ENCODE measurements at places on chromosomes 7 and 10.

DNA sequence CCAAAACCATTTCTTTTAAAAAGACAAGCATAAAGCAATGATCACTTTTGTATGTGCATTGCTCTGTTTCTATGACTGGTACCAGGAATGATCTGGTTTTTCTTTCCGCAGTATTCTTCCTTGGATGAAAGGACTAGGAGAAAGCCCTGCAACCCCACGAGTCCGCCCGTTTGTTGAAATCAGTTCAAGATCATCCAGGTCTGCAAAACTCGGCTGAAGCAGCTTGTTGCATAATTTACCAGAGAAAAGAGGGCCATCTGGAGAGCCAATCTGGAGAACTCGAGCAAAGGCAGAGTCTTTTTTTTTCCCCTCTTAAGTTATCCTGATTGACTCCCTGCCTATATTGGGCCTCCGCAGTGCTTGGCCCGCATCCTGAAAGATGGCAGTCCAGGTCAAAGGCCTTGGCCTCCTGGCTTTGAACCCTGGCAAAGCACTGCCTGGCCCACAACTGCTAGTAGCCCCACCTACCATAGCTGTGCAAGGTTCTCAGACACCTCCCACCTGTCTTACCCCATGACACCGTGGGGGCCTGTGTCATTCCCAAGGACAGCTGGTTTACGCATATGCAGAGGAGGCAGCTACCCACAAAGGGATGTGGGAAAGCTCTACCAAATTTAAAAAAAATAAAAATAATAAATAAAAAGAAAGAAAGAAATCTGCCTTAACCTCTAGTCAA, 572.2 kb downstream of the INHBA start:
- no peak for DNase-seq

GRCh38 chr10:105681051-105681450, 1040.0 kb downstream of the SORCS3 start:
- DNase-seq: no peak

GRCh38 chr7:157664034-157664433, 327.2 kb downstream of the DNAJB6 start:
- DNase-seq: no peak

DNA sequence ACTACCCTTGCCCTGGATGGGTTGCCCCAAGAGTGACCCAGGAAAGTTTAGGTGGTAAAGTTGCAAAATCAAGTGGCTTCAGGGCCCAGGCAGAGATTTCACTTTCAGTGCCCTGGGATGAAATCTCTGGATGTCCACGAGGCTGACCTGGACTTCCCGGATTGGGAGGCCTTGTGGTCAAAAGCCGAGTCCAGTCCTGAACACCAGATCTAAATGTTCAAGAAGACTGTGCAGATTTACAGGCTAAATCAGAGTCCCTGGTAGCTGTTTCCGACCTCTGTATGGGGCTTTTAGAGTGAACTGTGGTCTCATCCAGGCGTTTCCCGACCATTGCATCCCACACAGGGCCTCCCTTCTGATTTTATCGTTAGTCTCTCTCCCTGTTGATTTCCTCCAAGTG, 95.3 kb downstream of the WDR11 start:
- DNase-seq: no peak

- no peak for DNase-seq
These were observed 12.7 kb downstream of the HHEX start for GRCh38 chr10:92702301-92702916.

GRCh38 chr10:114681542-114681941, 23.5 kb upstream of the ABLIM1 start:
- DNase-seq: peak; percentile 31

DNA sequence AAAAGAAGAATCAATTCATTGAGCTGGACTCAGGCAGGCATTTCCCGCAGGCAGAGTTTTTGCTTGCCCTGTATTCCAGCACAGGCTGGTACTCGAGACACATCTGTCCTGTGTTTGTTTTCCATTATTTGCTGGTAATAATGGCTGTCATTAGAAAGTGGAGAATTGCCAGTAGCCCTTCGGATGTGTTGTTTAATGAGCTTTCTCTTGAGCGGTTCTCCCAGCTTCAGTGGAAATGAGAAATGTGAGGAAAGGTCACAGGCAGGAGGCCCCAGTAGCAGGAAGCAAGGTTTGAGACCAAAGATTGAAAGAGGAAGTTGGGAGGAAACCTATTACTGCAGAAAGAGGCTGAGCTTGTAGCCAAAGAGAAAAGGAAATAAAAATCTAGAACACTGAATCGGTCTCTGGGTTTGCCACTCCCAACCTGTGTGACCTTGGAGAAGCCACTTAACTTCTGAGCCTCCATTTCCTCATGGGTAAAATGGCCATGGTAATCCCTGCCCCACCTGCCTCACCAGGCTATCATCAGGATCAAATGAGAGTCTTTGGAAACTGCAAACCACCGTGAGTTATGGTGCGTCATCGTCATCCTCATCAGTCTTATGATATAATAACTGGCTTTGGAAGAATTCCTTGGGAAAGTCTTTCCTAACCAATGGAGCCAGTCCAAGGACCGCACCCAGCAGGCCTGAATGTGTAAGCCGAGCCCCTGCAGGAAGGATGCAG, 67.7 kb downstream of the TACR2 start:
- DNase-seq: peak; percentile 94

GRCh38 chr10:21043044-21043443, 145.9 kb upstream of the NEBL start:
- DNase-seq: no peak

DNA sequence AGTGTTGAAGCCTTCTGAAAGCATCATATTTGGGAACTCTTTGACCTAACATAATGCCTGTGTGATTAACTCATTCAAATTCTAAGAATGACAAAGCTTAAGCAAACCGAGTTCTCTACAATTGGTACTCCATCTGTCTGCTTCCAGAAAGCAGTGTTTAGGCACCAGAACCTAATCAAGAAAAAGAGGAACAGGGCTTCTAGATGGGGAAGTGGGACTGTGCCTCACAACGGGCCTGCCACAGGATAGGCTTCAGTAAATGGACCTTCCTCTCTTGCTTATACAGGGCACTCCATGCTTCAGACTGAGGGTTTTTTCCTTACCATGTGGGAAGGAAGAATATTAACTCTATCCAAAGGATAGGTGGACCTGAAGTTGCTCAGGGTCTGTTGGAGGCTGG, 808.1 kb downstream of the XPNPEP1 start:
- no peak for DNase-seq

- no peak for DNase-seq
These were observed 44.5 kb downstream of the PALD1 start for GRCh38 chr10:70523057-70523456.

GRCh38 chr10:119755446-119755845, 29.6 kb downstream of the INPP5F start:
- peak; percentile 45 for DNase-seq

DNA sequence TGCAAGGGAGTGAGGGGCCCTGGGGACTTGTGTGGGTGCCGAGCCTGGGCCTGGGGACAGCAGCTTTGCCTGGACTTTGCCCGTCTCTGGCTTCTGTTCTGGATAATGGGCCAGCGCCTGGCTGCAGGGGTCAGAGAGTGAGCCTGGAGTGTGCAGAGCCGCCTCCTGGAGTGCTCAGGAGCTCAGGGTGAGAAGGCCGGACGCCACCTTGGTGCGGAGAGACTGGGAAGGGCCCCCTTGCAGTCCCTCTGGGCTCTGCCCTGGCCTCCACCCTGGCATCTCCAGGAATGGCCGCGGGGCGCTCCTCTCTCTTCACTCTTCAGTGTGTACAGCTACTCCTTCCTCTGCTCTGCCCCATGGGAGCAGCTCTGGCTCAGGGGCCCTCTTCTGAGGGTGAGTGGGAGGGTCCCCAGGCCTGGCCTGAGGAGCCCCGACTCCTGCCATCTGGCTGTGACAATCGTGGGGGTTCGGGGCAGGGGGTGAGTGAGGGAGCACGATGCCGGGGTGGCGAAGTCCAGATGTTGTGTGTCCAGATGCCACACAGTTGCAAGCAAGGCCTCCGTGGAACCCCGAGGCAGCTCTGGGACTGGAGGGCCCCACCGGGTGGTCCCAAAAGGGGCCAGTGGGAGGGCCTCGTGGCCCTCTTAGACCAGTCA, 187.1 kb downstream of the DNAJB6 start:
- no peak for DNase-seq

GRCh38 chr7:55325371-55325792, 39.8 kb upstream of the LANCL2 start:
- DNase-seq: peak; percentile 95

GRCh38 chr7:2553831-2554581, 1.3 kb downstream of the BRAT1 start:
- DNase-seq: no peak

- peak; percentile 65 for DNase-seq
These were observed 3.7 kb downstream of the ELOVL3 start for GRCh38 chr10:102229810-102230263.

GRCh38 chr10:14397066-14397465, 66.3 kb upstream of the FRMD4A start:
- DNase-seq: peak; percentile 100

DNA sequence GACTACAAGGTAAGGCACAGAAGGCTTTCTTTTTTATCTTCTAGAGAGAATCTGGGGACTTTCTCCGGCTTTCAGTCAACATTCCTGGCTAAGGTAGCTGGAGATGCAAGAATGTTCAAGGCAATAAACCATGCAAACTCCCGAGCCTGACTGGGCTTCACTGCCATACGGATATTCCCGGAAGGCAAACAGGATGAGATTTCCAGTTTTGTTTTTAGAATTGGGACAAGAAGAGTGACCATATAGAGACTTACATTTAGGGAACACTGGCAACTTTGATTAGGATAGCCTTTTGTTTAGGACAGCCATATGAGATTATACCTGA, 269 bp downstream of the CALD1 start:
- DNase-seq: no peak

DNA sequence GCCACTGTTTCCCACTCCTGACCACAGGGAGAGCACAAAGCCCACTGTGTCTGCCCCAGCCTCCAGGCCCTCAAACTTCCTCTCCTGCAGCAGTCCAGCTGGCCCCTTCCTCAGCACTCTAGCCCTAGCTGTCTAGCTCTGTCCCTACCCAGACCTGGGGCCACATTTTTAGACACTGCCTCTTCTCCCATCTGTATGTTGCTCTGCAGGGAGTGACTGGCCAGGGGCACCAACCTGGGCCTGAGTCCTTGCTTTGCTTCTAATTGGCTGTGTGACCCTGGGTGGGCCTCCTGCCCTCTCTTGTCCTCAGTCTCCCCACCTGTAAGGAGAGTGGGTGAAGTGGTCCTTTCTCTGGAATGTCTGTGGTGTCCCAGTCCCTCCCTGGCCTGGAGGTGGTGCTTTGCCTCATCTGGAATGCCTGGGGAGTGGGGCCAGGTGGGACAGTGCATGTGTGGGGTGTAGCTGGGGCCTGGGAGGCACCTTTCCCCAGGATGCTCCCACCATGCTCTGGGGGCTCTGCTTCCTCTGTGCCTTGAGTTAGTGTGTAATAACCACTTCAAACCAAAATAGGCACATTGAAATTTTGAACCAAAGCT, 25.1 kb downstream of the AQP1 start:
- DNase-seq: no peak

GRCh38 chr10:48266528-48266927, 8.0 kb downstream of the FRMPD2 start:
- no peak for DNase-seq

GRCh38 chr10:94645285-94645684, 38.2 kb upstream of the CYP2C18 start:
- no peak for DNase-seq

- peak; percentile 37 for DNase-seq
These were observed 335.3 kb downstream of the MAGI2 start for GRCh38 chr7:79118143-79118542.

DNA sequence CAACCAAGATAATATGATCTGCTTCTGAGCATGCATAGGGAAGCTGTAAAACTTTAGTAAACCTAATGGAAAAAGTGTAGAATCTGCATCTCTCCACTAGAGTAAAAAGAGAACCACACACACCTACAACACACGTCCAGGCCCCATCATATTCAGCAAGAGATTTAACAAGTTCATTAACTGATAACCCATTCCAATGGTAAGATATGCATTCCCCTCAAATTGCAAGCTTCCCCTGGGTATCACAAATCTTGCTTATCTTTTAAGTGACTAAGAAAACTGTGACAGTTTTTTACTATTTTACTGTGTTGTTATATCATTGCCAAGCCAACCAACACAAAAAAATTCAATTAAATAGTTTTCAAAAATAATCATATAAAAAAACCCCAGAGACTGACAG, 8.0 kb downstream of the DPY19L1 start:
- no peak for DNase-seq

- no peak for DNase-seq
These were observed 431.9 kb downstream of the PLXDC2 start for GRCh38 chr10:20247891-20248708.

DNA sequence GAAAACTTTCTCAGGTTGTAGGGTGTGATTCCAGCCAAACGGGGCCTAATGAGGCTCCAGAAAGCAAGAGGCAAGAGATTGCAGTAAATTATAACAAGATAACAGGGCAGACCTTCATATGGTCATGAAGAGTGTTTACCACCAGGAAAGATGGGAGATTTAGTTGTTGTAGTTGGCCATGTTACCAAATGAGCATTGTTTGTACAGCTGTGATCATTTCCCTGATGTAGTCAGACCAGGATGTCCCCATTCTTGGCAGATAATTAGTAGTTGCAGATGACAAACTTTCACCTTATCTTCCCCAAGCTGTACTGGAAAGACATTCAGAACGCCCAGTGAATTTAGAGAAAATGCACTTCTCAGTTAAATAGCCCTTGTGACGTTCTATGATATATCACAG, 630.8 kb downstream of the ANKRD7 start:
- DNase-seq: no peak

DNA sequence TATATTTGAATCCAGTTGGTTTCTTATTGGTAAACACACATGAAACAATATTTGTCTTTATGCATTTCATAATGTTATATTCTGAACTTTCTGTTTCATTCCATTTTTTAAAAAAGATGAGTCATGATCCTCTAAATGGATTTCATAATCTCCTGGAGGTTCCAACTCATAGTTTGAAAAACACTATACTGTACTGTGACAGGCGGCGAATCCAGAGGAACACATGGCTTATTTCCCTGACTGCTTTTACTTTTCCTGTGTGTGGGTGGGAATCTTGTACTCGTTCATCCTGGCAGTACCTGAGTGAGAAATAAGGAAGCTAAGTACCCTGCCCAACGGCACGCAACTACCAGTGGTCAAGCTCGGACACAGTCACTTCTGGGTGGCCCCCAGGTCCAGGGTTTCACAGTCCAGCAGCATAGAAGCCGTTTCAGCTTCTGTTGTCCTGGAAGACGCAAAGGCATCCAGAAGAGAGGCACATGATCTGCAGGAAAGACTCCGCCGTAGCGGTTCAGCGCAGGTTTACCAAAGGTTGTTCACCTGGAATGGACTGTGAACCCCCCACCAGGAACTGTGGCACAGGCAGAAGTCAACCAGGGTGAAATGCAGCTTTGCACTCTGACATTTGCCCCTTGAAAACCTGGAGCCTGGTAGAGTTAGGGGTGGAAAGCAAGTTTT, 117.7 kb downstream of the CCNY start:
- DNase-seq: peak; percentile 74
